ENCODE measurements at places on chromosomes 6 and 20.

- DNase-seq: no peak
Measured at GRCh38 chr6:68194846-68195478, 440.1 kb upstream of the ADGRB3 start.

GRCh38 chr6:159395609-159396008 is 226.4 kb downstream of the FNDC1 start:
- DNase-seq: no peak

DNA sequence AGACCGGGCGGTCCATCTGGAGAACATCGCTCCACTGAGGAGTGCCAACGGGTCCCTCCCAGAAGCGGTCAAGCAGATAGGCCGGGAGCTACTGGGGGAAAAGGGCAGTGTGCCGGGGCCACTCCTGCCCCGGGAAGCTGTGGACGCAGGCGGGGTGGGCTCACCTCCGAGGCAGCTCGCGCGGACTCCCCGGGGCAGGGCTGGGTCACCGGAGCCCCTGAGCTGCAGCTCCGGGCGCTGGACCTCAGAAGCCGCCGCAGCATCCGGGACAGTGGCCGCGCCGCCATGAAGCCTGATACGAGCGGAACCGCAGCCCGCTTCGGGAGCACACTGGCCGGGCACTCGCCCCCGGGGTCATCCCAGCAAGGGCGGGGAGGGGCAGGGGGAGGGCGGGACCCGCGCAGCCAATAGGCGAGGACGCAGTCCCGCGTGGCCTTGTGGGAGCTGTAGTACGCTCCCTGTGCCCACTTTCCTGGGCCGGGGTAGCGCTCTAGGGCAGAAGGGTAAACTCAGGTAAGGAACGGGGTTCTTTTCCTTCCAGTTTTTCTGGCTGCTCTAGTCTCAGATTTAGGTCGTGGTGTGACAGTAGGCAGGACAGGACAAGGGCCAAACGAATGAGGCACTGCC is at the start of gene MOCS1:
Gene MOCS1 (minus strand): TSS at position 332 of the 627 bp plus-strand sequence. CDS start 45 bp downstream, at position 287.
- no peak for DNase-seq

DNA sequence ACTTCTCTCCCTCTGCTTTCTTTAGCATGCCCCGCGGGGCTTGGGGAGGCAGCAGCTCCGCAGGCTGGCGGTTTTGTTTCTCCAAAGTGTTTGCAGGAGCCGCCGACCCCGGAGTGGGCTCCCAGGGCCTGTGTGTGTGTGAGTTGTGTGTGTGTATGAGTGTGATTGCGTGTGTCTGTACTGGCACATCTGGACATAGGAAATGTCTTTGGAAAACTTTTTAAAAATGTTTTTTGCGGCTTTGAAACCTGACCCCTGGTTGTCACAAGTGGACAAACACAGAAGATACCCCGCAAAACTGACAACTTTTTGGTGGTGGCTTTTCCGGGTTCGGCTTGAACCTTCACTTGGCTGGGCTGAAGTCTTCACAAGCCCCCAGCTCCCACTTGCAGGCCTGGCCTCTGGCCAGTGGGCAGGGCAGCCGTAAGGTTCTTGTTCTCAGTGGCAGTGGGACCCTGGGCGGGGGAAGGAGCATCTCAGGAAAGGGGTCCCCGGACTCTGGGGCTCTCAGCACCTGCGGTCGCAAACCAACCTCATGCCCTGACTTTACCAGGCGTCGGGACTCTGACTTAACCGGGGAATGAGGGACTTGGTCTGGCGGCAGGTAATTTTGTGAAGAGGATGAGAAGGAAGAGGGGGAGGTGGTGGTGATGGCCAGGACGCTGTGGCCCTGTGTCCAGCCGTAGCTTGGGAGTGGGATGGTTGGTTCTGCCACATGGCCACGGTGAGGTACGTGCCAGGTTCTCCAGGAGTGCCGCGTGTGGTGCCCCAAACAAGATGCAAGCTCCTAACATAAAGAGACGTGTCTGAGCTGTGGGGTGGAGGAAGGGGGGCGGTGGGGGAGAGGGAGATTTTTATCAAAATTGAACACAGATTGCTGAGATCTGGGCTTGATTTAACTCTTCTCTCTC is 619 bp downstream of the DAAM2 start:
- DNase-seq: no peak

DNA sequence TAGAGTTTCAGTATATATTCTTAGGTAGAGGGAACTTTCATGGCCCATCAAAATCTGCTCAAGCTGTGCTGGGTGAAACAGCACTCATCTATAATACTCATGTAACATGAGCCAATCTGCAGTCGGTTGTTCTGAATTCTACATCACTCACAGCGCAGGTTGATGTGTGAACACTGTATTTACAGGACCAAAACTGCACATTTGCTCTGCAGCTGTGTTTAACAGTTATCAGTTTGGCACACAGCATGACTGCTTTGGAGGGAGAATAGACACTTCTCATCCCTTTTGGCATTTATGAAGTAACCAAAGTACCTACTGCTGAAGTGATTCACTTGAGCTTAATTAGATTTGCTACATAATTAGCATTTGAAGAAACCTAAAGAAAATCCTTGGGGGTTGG is 225.1 kb downstream of the BCKDHB start:
- DNase-seq: no peak

- no peak for DNase-seq
Measured at GRCh38 chr6:34574647-34575293, 18.6 kb upstream of the SPDEF start.

DNA sequence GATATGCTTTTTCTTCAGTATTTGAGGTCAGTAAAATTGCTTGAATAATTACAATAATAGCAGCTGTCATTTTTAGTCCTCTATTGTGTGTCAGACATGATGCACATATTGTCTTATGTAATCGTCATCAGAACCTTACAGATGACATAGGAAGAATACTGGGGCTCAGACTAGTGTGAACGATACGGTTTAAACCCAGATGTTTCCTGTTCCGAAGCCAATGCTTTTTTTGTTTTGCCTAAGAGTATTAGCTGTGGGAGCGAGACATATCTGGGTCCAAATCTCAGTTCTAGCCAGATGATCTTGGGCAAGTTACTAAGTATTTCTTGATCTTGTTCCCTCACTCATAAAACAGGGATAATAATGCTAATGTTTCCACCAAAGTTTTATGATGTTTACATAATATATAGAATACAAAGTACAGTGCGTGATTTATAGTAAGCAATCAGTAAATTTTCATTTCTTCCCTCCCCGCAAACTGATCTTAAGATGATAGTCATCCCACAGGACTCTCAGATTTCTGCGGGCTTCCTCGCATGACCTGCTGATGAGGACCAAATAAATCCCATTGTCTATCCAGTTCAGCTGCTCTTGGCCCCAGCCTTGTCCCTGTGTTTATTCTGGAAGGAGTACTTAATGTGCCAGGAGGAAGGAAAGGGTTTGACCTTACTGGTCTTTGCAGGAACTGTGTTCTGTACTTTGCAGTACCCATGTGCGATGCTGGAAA is 98.2 kb downstream of the CAP2 start:
- no peak for DNase-seq

DNA sequence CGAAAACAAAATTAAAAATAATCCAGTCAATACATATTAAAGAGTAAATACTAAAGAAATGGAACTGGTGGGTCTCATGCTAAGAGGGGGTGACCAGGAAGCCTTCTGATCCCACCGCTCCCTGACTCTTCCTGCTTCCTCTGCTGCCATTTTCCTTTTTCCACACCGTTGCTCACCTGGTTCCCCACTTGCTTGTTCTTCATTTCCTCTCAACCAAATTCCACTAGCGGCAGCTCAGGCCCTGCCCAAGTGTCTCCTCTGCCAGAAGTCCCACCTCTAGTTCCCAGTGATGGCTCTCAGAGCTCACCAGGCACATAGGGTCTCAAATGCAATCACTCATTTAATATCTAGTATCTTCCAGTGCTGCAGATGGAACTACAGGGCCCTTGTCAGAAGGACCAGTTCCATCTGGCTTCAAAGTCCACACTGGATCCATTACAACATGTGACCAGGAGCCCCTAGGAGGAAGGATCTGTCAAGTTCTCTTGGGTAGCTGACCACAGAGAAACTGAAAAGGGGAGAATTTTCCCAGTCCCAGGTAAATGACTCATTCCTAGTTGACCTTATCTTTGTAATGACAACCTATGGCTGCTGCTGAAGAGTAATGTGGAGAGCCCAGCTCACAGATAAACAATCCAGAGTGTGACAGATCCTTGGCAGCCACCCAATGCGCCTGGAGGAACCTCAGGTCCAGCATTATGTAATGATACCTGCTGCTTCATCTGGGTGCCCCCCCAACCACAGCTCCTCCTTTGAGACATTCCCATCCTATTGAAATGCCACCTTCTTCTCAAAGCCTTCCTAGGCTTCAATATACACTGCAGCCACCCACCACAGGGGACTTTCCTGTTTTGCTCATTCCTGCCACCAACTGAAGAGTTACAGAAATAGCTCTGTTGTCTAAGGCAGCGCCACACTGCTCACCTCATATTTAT is 38.2 kb downstream of the ELMO2 start:
- no peak for DNase-seq

- no peak for DNase-seq
Measured at GRCh38 chr6:63426844-63427243, 107.1 kb upstream of the LGSN start.

GRCh38 chr6:109738667-109739066 is 47.6 kb downstream of the FIG4 start:
- DNase-seq: no peak

- DNase-seq: no peak
Measured at GRCh38 chr6:114169763-114170162, 173.1 kb downstream of the HS3ST5 start.

All from GF-D8 (cell line).